ENCODE measurements at places on chromosomes 13 and 19.

DNA sequence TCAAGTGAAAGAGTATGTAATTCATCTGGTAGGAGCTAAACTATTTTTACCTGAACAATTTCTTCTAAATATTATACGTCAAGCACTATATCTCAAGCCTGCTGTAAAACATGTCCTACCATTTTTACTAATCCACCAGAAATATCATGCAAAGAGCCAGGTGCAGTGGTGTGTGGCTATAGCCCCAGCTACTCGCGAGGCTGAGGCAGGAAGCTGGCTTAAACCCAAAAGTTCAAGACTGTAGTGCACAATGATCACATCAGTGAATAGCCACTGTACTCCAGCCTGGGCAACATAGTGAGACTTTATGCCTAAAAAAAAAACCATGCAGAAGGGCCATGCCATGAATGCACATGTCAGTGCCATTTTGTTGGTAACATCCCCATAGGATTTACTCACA lies 20.7 kb upstream of the CLN5 start:
- no peak for DNase-seq

- DNase-seq = no peak
Measured at GRCh38 chr19:35029737-35030256, 473 bp upstream of the SCN1B start.

DNA sequence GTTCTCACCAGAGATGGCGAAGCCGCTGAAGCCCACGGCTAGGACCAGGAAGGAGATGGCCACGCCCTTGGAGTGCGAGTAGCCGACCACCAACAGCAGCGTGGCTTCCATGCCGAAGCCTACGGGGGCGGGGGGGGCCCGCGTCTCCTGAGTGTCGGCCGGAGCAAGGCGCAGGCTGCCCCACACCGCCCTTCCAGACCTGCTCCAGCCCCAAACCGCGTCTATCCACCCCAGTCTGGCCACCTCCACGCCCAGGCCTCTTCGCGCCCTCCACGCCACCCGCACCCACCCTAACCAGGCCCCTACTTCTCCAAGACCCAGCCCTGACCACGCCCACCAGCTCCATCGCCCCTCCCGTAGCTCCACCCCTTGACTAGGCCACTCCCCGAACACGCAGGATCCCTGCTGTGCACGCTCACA lies 6.2 kb downstream of the GFY start:
- no peak for DNase-seq

DNA sequence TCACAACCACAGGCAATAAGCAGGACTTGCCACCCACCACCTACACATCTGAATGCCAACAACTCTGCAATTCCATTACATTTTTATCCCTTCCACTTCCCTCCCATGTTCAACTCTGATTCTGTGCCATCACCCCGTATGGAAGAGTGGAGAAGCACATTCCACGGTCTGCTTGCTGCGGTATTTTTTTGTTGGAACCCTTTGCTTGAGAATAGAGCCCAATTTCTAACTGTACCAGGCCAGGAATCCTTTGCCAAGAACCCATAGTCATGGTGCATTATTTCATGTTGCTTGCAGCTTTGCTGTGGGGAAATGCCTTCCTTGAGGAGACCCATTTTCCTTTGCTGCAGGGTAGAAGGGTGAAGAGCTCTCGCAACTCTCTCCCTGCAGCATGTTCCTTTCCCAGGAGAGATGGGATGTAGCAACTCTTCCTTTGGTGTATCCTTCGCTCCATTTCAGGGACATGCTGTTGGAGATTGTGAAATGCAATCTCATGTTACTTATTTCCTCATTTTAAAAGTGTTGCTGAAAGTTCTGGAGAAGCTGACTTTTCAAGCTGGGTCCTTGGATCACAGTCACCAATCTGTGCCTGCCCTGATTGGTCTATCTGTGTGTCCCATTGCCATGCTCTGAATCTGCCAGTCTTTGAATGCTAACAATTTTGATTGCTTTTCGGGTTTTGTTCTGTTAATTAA lies 69.8 kb upstream of the STARD13 start:
- DNase-seq = no peak
